ENCODE measurements at places on chromosomes 11 and 22.

GRCh38 chr11:20056950-20057943 is 103.0 kb downstream of the DBX1 start:
- DNase-seq, result no peak

GRCh38 chr22:45928726-45929368 is 48.1 kb downstream of the WNT7B start:
- no peak for DNase-seq

- DNase-seq, result no peak
These were observed 737 bp downstream of the RBM4 start for GRCh38 chr11:66639066-66639813.

DNA sequence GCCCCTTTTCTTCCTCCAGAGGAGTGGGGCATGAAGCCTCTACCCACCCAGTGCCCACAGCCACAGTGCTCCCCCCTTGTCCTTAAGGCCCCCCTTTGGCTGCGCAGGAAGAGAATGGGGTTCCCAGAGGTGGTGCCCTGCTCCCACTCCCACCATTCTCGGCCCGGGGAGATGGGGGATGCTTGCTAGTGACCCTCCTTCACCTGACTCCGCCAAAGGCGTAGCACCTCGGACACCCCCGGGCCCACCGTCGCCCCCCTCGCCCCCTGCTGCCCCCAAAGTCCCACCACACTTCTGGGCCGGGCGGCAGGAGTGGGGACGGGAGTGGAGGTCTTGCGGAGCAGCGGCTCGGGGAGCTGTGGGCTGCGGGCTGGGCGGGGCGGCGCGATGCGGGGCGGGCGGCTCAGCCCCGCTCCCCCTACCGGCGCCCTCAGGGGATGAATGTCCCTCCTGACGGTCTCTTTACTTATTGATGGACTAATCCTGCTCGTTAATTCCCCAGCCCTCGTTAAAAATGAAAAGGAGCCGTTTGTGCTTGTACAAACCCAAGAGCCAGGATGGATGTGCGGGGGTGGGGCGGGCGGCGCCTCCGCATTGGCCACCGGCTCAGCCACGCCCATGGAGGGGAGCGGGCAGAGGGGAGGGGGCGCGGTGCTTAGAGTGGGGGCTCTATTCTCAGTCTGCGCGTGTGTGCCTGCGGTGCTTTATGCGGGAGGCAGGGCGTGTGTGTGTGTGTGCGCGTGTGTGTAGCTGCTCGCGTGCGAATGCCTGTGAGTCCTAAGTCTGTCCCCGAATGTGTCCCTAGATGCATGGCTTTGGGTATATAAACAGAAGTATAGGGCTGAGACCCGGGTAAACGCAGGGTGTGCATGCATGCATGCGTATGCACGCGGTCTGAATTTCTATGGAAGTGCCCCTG is 25.6 kb downstream of the SYT7 start:
- DNase-seq, result peak; percentile 14

DNA sequence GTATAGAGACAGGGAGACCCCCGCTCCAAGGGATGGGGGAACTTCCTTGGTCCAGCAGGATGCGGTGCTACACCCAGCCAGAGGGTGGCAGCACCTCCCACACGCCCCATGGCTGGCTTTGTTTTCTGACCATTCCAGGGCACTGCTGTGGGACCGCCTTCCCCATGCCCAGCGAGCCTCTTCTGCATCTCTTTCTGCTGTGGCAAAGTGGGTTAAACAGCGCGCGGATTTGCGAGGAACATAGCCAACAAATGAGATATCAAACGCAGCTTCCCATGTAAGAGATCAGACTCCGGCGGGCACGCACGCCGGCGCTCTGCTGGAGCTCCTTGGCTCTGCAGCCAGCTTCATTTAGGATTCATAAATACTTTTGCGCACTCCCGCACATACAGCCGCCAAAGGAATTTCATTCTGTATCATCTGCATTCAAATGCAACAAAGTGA is 485.8 kb upstream of the CADM1 start:
- no peak for DNase-seq

DNA sequence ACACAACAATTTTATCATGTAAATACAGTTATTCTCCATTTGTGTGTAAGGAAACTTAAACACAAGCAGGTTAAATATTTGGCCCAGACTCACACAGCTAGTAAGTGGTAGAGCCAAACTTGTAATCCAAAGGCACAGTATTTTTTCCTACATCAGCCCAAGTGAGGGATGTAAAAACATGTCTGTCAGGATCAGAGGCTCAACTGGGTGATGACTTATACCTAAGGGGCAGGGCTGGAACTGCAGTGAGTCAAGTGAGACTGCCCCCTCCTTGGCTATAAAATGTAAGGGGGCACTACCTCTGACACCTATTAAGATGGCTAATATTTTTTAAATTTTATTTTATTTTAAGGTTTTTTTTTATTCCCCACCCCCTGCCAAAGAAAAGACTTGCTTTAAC is 82.6 kb downstream of the APIP start:
- DNase-seq, result no peak

- no peak for DNase-seq
These were observed 55.9 kb downstream of the BMAL1 start for GRCh38 chr11:13333456-13333957.

DNA sequence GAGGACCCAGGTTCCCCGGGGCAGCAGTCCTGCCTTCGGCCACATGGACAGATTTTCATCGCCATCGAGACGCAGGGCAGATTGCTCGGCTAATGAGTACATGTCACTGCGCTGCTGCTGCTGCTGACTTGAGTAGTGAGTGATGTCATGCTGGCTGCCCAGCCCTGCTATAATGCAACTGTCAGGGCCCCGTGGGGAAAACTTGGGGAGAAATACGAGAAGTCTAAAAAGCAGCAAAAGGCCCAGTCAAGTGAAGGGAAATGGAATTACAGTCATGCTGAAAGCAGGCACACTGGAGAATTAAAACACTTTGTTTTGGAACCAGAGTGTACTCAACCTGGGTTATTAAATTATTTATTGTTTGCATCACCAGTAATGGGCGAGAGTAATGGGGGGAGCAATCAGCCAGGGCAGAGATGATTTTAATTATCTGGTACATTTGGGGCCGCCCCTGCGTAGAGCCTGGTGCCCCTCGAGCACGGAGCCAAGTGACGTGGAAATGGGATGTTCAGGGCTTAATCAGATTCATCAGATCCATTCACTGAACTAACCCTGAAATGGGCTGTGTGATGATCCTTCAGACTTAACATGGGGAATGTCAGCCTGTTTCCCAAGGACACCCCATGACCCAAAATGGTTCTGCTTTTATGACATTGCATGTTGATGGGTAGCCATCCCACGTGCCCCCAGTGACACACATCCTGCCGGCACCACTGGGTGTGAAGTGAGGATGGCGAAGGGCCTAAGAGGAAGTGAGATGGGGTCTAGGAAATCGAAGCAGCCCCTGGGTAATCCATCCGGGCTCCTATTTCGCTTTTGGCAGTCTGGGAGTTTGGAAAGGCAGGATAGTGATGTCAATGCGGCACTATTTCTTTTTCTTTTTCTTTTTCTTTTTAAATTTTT is 241.6 kb upstream of the CADM1 start:
- no peak for DNase-seq

DNA sequence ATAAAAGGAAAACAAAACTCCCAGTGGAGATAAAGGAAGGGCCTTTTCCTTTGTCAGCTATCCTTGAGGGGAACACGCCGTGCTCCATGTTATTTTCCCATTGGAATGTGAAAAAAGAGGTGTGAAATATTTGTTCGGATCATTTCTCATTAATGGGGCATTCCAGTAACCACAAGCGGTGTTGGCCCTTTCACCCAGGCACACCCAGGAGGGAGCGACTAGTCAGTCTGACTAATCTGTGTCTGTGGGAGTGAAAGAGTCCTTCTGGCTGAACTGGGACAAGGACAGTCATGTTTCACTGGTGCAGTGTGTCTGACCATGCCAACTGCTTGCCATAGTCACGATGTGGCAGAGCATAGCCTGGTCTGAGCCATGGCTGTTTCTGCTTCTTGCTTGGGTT is 13.0 kb upstream of the MYEOV start:
- no peak for DNase-seq

GRCh38 chr22:33024626-33025025 is 33.6 kb downstream of the SYN3 start:
- DNase-seq, result no peak

DNA sequence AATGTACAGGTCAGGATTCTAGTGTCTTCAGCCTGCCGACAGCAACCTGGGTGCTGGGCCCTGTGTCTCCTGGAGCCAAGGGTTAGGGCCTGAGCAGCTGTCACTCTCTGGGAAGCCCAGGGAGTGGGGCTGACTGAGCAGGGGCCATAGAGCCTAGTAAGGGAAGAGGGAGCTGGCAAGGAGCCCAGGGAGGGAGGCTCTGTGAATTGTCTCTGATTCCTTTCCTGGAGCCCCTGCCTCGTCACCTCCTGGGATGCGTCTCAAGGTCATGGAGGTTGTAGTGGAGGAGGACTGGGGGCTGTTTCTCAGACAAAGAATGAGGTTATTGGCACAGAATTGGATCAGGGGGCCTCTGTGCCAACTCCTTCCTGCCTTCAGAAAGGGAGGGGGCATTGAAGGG is 11.8 kb downstream of the SOX10 start:
- no peak for DNase-seq

DNA sequence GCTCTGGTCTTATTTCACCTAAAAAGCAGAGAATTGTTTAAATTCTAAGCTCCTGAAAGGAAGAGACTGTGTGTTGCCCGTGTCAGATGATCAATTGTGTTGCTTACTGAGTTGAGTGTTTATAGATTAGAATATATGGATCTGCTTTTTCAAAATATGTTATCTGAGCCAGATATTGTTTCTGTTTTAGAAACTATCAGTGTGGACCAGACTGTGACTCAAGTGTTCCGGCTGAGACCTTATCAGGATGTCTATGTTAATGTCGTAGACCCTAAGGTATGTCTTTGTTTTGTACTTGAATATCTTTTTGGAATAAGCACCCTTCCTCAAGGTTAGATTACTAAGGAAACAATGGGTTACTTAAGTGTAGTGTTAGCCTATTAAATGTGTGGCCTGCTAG is 11.0 kb downstream of the DEPDC5 start:
- no peak for DNase-seq

DNA sequence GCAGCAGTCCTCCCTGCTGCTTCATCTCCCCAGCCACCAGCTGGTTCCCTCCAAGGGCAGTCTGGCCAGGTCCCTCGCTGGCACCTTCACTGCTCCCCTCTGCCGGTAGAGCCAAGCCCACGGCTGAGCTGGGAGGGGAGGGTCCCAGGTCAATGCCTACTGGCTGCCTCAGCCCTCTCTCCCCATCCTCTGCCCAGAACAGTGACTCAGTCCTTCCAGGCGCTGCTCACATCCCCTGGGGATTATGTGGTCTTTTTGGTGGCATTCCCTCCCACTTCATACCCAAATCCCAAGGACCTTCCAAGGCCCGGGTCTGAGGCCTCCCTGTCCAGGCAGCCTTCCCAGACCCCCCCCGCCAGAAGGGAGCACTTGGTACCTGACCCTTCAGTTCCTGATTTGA is 44.9 kb downstream of the WNT7B start:
- no peak for DNase-seq

GRCh38 chr11:124846070-124846673 is 19.1 kb upstream of the ROBO3 start:
- no peak for DNase-seq

GRCh38 chr11:77063407-77063806 is 3.4 kb upstream of the CAPN5 start:
- no peak for DNase-seq

DNA sequence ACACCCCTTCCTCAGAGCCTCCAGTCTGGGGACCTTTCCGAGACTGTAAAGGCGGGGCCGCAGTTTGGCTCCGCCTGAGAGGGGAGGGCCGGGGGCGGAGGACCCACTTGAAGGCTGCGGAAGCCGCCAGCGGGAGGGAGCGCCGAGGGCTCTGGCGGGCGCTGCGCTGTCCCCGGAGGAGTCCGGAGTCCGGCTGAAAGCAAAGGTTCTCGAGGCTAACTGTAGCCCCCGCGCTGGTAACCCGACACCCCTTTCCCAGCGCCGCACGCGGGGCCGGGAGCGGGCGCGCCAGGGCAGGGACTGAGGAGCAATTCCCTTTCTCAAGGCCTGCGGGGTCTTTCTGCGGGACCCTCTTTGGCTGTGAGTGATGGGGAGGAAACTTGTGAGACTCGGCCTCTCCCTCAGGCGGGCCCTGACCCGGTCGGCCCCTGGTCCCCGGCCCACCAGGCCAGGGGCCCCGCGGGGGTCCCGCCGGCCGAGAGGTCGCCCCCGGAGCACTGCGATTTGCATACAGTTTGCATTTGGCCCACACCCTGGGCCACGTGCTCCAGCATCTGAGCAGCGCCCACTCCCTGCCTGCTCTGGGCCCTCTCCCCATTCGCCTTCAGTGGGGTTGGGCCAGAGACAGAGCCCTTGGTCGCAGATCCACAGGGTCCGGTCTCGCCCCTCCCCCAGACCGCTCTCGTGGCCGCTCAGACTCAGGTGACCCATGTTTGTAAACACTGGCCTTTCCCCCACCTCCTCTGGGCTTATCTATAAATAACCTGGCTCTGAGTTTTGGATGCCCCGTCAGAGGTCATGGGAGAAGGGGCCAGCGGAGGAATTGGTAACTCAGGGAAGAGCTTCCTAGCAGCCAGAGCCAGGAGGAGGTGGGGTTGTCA is 519 bp upstream of the ART5 start:
- DNase-seq, result peak; percentile 61

GRCh38 chr11:104254347-104254746 is 90.4 kb upstream of the PDGFD start:
- no peak for DNase-seq

- peak; percentile 18 for DNase-seq
These were observed 328.3 kb downstream of the TBC1D22A start for GRCh38 chr22:47090591-47091245.

DNA sequence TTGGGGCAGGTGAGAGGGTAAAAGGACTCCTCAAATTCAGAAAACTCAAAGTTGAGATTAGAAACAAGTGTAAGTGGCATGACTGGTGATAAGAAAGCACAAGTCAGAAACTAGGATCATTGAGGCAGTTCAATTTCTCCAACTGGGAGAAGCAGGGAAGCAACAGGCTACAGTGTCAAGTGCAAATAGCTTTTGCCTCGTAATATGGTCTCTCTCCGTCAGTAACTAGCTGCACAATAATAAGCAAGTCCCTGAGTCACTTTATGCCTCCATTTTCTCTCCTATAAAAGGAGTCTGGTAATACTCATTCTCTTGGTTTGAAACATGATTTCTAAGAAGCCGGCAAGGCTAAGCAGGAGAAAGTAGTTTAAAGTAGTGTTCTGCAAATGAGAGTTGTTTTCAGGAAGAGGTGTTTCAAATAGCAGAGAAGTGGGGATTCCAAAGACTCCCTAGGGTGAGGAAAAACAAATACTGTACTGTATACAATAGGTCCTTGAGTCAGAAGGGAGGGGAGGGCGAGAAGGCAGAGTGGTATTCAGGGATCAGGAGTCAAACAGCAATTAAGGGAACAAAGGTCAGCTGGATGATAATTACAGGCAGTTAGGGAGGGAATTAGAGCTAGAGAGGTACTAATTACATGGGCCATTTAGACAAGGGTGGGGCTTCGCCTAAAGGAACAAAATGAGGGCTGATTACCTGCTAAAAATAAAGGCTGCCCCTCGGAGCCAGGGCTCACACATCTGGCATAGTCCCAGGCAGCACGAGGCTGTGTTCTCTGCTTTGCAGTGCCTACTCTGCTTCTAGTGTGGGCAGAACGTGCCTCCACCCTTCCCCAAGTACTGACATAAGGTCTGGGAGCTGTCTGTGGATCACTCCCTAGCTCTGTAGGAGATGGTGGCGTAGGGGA is 96.0 kb upstream of the BDNF start:
- no peak for DNase-seq

All from stimulated activated CD4-positive, alpha-beta T cell treated with anti-CD3 and anti-CD28 coated beads, Interleukin-4, amount 100 ng/mL, for 1 hour (primary cell).